HEK293T (cell line): ENCODE measurements at places on chromosomes 13 and 19.

- no peak for DNase-seq
Observed at GRCh38 chr19:22532388-22533300, 101.5 kb upstream of the ZNF492 start.

DNA sequence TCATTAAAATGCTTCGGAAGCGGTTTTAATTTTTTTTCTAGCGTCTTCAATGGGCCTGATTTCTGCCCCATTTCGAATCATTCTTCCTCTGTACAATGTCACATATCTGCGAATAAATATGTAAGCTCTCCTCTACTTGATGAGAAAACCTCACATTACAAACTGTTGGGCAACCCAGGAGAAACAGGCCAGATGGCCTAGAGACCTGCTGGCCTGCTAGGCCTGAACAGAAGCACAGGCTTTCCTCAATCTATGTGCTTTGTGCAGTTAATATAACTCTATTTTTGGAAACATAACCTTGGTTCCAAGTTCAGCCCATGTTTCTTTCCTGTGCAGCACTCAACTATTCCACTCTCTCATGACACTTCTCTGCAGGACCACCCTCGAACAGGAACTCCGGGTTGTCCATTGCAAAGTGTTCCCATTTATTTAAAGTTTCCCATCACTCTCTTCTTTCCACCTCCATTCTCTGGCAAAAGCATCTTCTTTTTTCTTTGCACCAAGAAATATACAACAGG lies 42.0 kb downstream of the DCLK1 start:
- DNase-seq, result no peak

- no peak for DNase-seq
Observed at GRCh38 chr19:19835560-19836038, 14.0 kb upstream of the ZNF506 start.

- peak; percentile 69 for DNase-seq
Observed at GRCh38 chr19:45016388-45017314, 15.4 kb downstream of the RELB start.

- no peak for DNase-seq
Observed at GRCh38 chr13:113080901-113081521, 24.6 kb upstream of the F7 start.

- no peak for DNase-seq
Observed at GRCh38 chr13:80379245-80379644, 38.3 kb upstream of the SPRY2 start.

DNA sequence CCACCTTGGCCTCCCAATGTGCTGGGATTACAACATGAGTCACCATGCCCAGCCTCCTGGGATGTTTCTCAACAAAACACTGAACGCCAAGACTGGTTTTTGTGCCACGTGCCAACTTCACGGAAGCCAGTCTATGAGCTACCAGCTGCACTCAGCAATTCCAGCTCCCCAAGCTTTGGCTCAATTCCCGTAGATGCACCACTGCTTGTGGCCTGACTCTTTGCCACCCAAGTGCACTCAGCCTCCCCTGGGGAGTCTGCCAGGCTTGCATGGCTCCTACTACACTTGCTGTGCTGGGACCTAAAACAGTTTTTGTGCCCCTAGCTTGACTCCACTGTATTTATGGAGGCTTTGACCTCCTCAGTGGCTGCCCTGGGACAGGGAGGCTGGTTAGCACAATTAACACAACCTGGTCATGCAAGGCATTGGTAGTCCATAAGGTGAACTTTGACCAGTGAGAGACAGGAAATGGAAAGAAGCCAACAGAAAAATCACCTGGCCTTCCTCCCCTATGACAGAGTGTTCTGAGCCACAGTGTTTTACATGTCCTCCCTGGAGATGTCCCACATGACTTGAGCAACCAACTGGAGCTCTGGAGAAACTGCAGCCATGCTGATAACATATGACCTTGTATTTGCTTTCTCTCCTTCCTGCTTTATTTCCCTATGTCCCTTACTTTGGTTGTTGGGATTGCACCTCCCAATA lies 1173.1 kb downstream of the UQCRFS1 start:
- no peak for DNase-seq

DNA sequence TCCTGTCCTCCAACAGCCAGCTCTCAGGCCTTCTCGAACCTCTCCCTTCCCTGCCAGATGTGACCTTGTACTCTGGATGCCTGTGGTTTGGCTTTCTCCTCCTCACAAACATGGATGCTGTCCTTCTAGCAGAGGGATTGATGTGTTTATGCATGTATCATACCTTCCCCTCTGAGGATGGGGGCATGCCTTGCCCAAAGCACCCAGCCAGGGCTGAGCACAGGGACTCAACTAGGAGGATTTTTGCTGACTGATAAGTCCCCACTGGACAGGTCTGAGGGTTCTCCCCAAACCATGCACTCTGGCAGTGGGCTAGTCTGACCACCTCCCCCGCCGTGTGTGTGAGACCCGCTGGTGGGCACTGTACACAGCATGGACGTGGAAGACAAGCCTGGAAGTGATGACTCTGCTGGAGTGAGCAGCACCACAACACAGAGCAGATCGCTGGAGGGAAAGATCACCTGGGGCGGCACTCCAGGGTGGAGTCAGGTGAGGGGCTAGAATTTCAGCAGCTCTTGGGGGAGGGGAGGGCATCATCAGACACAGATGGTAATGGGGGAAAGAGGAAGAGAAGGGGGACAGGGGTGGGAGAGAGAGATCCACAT lies 360.3 kb upstream of the ZNF507 start:
- DNase-seq, result no peak

- no peak for DNase-seq
Observed at GRCh38 chr19:48509467-48510194, 2.0 kb downstream of the LMTK3 start.

DNA sequence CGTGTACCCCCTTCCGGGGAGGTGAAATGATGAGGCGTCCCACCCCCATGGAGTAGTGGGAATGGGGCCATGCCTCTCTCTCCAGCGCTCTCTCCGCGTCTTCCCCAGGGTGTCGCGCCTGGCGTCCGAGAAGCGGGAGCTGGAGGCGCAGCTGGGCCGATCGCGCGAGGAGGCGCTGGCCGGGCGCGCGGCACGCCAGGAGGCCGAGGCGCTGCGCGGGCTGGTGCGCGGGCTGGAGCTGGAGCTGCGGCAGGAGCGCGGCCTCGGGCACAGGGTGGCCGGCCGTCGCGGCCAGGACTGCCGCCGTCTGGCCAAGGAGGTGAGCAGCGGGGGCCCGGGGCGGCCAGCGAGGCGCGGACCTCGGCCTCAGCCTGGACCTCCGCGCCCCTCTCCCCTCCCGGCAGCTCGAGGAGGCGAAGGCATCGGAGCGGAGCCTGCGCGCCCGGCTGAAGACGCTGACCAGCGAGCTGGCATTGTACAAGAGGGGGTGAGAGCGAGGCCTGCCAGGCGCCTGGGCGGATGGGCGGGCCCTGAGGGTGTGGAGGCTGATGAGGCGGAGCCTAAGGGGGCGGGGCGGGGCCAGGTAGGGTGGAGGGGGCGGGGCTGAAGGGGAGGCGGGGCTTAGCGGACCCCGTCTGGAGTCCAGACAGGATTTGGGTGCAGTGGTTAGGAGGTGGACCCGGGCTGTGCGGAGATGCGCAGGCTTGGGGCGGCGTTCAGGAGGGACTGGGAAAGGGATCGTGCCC lies 7.7 kb downstream of the PGLYRP1 start:
- DNase-seq, result peak; percentile 29

DNA sequence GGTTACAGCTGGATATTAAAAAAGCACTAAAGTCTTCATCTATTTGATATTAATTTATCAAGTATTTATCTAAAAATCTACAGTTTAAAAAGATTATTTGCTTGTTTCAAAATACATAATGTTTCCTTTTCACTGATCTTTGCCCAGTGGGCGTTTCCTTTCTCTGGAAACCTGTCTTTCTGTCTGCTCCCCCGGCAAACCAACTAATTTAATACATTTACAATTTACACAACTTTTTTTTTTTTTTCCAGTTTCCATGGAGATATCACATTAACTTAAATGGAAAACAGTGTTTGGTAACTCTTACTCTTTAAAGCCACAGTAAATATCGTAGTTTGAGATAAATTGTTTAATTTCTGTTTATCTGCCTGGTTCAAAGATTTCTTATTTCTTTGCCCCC lies 5.3 kb downstream of the GPC6 start:
- DNase-seq, result no peak

- no peak for DNase-seq
Observed at GRCh38 chr13:43831088-43831487, 44.3 kb upstream of the ENOX1 start.

DNA sequence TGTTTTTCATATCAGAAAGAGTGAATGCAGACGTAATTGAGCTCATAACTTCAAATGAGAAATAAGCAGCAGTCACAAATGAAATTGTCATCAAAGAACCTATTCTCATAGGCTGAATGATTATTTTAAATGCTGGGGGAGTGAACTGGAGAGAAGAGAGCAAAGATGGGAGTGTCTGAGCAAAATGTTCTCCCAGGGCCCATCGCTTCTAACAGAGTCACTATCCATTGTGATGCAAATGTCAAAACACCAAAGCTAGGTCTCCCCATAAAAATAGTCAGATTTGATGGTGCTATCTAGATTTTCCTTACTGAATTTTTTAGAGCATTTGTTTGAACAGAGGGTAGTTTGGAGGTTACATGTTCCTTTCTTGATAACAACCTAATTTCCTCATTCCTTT lies 278.7 kb downstream of the PCDH9 start:
- no peak for DNase-seq

GRCh38 chr19:1259206-1259875 lies 9.8 kb upstream of the CIRBP start:
- no peak for DNase-seq

GRCh38 chr19:4278419-4279266 lies at the start of gene SHD:
TSS of gene SHD (plus strand) at chr19:4279266. CDS start at chr19:4280064, 798 bp downstream.
- no peak for DNase-seq

- no peak for DNase-seq
Observed at GRCh38 chr13:77516342-77516789, 19.1 kb upstream of the SCEL start.

DNA sequence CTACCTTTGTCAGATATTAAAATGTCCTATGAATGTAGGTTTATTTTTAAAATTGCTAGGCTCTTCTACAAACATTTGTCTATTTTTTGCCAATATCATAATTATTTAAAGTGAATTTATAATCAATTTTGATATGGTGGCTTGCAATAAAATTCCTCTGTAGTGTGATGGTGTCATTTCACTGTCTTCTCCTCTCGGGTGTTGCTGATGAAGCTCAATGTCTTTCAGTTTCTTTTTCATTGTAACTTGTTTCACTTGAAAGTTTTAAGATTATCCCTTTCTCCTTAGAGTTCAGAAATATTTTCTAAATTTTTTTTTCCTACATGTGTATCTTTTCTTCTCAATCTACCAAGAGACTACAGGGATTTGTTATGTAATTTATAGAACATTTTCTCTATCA lies 267.1 kb upstream of the EDNRB start:
- no peak for DNase-seq

- DNase-seq, result no peak
Observed at GRCh38 chr19:13840305-13841085, 36.4 kb upstream of the NANOS3 start.

DNA sequence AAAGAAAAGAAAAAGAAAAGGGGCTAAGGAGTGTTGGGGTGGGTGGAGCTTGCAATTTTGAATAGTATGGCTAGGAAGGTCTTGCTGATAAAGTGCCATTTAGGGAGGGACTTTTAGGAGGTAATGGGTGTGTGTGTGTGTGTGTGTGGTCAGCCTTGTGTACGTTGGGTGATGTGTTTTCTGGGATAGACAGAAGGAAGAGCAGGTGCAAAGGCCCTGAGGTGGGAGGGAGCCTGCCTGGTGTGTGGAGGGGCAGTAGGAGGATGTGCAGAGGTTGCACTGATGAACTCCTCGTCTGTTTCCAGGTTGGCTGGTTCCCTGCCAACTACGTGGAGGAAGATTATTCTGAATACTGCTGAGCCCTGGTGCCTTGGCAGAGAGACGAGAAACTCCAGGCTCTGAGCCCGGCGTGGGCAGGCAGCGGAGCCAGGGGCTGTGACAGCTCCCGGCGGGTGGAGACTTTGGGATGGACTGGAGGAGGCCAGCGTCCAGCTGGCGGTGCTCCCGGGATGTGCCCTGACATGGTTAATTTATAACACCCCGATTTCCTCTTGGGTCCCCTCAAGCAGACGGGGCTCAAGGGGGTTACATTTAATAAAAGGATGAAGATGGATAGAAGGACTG lies 30.5 kb upstream of the ADGRE1 start:
- no peak for DNase-seq

DNA sequence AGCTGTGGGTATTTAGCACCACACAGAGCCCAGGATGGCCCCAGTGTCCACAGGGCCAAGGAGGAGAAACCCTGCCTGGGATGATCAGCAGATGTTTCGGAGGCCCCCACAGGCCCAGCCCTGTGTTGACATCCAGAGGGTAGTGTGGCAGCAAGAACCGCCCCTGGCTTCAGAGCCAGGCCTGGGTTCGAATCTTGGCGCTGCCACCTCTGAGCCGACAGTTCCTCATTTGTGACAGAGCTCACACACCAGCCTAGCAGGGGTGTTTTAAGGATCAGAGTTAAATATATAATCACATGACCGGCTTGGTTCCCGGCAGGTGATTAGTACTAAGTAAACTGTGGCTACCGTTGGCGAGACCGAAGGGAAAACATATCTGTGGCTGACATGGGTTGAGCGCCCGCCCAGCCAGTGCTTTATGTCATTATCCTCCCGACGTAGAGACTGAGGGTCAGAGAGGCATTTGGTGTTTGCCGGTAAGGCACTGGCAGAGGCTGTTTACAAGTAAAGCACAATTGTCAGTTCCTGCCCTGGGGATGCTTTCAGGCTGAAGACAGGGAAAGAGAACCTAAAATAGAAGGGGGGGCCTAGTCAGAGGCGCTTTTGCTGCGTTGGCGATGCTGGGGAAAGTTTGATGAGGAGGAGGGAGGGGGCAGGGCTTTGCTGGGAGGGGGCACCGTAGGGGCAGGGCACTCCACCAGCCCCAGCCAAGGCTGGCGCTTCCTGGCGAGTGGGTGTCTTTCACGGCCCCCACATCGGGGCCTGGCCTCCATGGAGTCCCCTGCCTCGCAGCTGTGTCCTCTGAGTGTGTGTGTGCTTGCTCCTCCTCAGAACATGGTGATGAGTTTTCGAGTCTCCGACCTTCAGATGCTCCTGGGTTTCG lies 4.8 kb downstream of the PIAS4 start:
- DNase-seq, result no peak

DNA sequence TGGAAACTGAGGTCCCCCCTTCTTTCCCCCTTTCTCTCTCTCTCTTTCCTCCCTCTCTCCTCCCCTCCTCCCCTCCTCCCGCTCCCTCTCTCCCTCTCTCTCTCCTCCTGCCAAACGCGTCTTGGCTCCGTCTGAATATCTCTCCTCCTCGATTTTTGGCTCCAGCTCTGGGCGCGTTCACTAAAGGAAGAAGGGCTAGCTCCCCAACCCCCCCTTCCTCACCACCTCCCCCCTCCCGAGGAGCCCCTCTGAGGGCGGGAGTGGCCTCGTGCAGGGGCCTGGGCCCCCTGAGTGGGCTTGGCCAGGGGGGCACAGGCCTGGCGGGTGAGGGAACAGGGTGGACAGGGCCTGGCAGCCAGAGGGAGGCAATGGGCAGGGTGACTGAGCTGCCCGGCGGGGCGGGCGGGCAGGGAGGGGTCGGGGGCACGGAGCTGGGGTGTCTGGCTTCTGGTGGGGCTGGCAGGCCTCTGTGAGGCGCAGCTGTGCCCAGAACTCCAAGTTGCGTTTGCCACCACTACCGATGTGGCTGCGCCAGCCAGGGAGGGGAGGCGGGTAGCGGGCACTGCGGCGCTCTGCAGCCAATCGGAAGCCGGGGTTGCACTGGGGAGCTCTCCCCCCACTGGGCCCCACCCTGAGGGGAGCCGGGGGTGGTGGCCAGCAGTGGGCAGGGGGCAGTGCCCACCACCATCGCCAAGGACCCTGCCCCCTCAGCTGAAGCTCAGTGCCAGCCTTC lies 7.1 kb downstream of the NFIX start:
- no peak for DNase-seq

- DNase-seq, result no peak
Observed at GRCh38 chr13:66859078-66859477, 371.1 kb downstream of the PCDH9 start.

GRCh38 chr13:112983428-112984196 lies 14.6 kb downstream of the MCF2L start:
- no peak for DNase-seq
